Smooth muscle cell of the brain vasculature (primary cell): ENCODE measurements at places on chromosomes 3 and 15.

- no peak for DNase-seq
Observed at GRCh38 chr3:38297947-38298711, 16.0 kb downstream of the SLC22A14 start.

DNA sequence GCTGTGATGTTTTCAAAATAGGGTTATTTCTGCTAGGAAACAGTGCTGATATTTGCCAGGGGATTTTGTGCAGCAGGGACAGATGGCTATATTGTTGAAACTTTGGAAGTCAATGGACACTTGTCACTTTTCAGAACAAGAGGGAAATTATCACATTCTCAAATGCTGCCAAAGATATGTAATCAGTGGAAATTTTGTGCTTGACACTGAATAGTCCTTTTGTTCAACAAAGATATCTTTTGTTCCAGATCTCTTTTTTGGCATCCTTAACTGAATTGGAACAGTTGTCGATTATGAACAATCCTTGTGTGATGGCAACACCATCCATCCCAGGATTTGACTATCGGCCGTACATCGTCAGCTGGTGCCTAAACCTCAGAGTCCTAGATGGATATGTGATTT is 7.8 kb downstream of the CEP97 start:
- no peak for DNase-seq

DNA sequence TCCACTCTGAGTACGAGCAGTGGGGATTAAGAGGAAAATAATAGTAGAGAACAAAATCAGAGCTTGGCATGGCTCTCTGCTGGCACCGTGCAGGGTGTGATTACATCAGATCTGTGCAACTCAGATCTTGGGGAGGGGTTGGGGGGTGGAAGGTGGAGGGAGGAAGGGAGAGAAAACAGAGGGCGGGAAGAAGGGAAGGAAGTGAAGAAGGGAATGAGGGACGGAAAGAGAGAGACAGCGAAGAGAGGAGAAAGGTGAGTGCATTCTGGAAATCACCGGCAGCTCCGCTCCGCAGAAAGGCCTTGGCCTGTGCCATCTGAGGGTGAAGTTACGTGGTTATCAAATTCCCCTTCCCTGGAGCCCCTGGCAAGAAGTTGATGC is 31.0 kb upstream of the ADAMTS17 start:
- no peak for DNase-seq

DNA sequence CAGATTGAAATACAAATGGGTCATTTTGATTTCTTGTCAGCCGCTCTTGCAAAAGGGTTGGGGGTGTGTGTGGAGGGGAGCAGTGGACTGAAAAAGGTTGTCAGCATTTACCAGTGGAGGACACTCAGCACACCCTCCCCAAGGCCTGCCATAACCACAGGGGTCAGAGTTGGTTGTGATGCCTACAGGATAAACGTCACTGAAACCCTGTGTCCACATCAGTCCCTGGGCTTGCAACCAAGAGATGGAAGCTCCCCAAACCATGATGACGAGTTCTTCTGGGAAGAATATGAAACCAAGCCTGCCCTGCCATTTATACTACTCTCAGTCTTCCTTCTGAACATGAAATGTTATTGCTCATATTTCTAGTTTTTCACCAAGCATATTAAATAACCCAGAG is 54.0 kb upstream of the UMPS start:
- no peak for DNase-seq

- no peak for DNase-seq
Observed at GRCh38 chr3:158140396-158140795, 30.5 kb downstream of the RSRC1 start.

DNA sequence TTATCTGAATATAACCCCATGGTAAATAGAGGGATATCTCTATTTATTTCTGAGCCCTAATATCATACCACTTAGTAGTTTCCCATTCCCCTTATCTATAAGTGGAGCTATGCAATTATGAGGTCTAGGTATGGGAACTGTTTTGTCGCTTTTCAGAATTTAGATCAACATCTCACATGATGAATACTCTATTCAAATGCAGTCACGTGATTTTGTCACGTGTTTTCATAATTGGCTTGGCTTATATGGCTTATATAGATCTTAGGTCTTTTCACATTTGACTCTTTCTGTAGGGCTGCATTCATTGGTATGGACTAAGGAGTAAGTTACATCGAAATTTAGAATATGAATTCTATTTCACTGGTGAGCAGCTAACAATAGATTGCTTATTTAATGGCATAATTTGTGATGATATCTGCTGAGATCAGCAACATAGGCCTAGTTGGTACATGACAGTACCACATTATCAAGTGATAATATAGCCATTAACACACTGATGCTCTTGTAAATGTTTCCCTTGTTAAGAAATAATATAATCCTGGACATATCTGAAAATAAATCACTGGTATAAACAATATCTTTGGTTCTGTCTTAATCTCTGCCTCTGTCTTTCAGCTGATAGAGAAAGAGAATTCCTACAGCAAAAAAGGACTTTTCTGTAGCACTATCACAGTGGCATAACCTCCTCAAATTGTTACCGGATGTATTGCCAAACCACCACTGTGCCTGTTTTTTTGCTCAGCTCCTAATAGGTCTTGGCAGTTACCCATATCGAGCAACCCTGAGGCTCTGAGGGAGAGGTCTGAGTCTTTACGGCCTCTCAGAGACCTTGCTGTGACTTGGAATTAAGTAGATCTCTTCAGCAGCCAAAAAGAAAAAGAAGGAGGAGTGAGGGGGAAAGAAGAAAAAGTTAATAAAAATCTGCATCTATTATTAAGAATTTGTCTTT is 357.1 kb downstream of the ZPLD1 start:
- no peak for DNase-seq
